NT2/D1 (cell line): ENCODE measurements at places on chromosomes 13 and 19.
A peak's percentile ranks its signal among the peaks of the same experiment; 100 is the strongest.

GRCh38 chr13:32722340-32722739, 136.1 kb downstream of the PDS5B start:
- no peak for DNase-seq

DNA sequence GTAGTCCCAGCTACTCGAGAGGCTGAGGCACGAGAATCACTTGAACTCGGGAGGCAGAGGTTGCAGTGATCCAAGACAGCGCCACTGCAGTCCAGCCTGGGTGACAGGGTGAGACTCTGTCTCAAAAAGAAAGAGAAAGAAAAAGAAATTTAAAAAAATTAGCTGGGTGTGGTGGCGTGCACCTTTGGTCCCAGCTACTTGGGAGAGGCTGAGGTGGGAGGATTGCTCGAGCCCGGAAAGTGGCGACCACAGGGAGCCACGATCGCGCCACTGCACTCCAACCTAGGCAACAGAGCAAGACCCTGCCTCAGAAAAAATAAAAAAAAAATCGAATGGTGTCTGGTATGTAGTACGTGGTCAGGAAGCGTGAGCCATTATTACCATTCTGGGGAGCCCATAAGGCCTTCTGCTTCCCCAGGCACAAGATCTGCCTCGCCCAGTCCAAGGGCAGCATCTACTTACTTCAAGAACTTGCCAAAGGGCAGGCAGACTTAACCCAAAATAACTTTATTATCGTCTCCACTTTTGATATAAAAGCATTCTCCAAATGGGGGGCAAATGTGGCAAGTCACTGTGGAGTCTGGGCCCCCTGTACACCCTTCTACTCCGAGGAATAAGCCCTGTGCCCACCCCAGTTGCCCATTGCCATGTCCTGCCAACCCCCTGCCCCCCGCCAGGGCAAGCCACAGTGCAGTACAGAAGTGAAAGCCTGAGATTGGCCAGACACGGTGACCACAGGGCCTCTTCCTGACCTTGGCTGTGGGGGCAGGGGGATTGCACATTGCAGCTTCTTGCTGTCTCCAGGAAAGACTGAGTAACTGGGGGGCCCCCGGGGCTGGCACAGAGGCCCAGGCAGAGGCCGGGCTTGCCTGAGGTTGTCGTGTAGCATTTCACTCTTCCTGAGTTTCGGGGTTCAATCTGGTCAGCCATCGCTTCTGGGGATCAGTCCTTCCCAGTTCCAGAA, 12.6 kb downstream of the CCL25 start:
- DNase-seq: no peak

DNA sequence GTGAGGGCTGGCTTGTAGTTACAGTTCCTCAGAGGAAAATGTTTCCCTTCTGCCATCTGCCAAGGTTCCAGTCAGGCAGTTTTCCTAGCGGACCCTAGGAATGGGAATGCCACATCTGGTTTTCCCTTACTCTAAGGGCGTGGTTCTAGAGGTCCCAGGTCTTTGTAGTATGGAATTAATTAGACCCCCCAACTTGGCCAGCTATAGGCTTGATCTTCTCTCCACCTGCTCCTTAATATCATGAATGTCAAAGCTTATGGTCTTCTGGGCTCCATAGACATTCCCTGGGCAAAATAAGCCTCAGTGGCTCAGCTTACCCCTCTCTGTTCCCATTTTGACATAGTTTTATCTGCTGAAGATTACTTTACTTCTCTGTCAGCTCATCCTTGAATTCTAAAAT, 70.0 kb downstream of the ZNF568 start:
- DNase-seq: no peak

DNA sequence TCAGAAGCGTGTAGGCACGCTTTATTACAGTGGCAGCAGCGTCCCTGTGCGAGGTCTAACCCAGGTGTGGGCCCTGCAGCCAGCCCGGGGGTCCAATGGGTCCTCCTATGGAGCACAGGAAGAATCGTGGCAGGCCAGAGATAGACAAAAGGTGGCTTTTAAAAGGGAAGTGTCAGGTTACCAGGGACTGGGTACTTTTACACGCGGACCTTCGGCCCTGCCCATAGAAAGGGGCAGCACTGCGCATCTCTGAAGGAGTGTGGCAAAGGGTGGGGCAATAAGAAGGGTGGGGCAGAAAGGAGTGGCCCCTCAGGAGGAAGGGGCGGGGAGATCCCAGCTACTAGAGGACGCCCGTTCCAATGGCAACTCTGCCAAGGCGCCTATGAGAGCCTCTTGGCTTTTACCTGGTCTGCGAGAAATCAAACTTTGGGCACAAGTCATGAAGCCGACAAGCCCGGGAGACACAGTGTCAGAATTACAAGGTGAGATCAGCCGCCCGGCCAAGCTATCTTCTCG, 1419.8 kb downstream of the UQCRFS1 start:
- peak; percentile 86 for DNase-seq

DNA sequence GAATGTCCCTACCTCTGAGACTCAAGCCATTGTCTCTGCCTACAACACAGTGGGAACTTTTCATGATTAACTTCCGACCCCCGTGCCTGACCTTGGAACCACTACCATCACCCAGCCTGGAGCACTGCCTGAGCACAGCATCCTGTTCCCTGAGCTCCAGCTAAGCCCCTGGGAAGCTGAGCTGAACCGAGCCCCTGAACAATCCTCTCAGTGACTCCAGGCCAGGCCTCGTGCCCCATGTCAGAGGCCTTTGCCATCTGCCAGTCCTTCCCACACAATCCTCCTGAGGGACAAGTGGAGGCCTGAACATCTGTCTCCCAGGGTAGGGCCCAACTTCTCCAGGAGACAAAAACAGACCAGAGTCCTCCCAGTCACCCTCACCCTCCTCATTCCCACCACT, 17.5 kb downstream of the CEACAM3 start:
- DNase-seq: no peak

- no peak for DNase-seq
These were observed 81.7 kb upstream of the ARHGEF7 start for GRCh38 chr13:111033172-111034130.

DNA sequence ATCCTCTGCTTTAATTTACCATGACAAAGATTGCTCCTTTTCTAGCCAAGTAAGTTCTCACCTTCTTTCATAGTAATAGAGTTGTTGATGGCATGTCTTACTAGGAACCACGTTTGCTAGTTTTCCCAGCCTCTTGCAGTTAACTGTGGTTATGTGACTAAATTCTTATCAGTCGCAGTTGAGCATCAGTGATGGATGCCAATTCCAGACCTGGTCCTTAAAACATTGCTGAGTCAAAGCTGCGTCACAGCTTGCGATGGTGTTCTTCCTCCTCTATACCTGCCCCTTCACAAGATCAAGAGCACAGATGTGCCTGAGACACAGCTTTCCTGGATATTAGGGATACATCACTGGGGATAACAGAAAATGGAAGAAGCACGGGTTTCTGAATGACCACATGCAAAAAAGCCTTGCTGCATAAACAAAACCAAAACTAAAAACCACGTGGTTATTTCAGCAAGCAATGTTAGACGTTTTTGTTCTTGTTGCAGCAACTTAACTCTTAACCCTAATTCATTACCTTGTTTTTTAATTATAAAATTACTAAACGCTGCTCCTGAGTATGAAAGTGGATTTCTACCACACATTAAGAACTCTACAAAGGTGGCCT, 97.6 kb upstream of the DACH1 start:
- no peak for DNase-seq

- DNase-seq: no peak
These were observed 86.7 kb upstream of the TNFSF11 start for GRCh38 chr13:42487221-42487620.

- no peak for DNase-seq
These were observed 1.8 kb upstream of the CKM start for GRCh38 chr19:45324349-45324907.

DNA sequence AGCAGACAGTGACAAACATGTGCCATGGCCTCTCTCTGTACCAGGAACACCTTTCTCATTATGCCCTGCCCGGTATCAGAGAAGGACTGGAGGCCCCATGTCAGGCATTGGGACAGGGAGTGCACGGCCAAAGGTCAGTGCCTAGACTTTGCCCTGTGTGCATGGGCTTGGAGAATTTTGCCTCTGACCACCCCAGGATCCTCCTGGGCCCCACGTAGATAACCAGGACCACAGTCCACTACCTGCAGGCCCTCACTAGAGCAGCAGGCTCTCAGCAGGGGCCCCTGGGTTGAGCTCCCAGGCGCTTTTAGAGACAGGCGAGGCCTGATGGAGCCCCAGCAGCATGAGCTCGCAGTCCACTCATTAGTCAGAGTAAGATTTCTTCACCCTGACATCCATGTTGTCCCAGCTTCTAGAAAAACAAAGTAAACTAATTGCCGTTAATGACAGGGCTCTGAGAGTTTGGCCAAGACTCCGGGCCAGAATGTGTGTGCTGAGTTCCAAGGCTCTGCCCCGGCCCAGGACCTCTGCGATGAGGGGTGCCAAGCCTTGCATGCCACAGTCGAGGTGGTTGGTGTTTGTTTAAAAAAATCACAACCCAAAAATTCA, 42.7 kb downstream of the CAPN12 start:
- DNase-seq: no peak

DNA sequence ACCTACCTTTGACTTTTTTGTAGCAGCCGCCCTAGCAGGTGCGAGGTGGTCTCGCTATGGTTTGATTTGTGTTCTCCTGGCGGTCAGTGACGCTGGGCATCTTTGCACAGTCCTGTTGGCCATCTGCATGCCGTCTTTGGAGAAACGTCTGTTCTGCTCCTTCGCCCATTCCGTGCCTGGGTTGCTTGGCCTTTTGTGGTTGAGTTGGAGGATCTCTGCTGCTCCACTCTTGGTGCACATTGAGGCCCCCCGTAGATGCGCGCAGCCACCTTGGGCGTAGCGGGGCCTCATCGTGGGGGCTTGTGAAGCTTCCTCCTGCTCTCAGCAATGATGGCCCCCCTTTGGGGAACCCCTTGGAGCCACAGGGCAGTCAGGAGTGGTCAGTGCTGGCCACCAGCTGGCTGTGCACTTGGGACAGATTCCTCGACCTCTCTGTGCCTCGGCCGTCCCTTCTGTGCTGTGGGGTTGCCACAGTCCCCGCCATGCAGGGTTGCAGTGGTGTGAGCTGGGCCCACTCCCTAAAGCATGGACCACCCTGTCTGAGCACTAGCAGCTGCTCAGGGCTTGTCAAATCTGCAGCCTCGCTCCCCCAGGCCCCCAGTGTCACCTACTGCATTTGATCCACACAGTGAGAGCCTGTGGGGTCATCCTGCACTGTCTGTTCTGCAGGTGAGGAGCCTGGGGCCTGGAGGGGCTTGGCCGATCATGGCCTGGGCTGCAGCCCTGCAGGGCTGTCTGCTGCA, 170.8 kb downstream of the KDM4B start:
- no peak for DNase-seq

DNA sequence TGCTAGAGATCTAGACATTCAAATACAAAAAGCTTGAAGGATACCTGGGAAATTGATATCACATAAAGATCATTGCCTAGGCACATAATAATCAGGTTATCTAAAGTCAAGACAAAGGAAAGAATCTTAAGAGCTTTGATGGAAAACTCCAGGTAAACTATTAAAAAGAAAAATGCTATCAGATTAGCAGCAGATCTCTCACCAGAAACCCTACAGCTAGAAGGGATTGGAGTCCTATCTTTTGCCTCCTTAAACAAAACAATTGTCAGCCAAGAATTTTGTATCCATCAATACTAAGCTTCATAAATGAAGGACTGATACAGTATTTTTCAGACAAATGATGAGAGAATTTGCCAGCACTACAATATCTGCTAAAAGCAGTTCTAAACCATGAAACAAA, 682.4 kb upstream of the ATXN8OS start:
- DNase-seq: no peak

DNA sequence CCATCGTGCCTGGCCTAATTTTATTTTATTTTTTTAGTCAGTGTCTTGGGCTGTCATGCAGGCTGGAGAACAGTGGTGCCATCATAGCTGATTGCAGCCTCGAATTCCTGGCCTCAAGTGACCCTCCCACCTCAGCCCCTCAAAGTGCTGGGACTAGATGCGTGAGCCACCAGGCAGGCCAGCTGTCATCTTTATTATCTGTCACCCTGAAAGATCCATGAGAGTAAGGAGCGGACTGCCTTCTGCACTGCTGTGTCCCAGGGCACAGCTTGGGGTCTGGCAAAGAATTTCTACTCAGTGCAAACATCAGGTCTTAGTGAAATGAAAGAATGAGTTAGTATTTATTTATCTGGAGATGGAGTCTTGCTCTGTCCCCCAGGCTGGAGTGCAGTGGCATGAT, 9.5 kb upstream of the TLE5 start:
- no peak for DNase-seq

DNA sequence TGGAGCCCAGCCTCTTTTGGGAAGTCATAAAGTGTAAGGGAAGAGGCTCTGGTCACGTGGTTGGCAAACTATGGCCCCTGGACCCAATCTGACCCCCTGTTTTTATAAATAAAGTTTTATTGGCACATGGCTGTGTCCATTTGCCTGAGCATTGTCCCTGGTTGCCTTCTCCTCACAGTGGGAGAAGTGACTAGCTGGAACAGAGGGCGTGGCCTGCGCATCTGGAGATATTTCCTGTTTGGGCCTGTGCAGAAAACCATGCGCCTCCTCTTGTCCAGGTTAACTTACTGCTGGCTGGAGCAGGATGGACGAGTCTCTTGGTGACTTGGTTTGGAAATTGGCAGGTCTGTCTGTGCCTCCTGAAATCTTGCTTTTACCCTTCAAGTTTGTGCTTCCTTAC, 48.3 kb downstream of the KDM4B start:
- DNase-seq: no peak

- DNase-seq: no peak
These were observed 1.6 kb downstream of the ZNF649 start for GRCh38 chr19:51903192-51903591.

GRCh38 chr13:34308725-34309124, 490.8 kb downstream of the RFC3 start:
- DNase-seq: no peak

DNA sequence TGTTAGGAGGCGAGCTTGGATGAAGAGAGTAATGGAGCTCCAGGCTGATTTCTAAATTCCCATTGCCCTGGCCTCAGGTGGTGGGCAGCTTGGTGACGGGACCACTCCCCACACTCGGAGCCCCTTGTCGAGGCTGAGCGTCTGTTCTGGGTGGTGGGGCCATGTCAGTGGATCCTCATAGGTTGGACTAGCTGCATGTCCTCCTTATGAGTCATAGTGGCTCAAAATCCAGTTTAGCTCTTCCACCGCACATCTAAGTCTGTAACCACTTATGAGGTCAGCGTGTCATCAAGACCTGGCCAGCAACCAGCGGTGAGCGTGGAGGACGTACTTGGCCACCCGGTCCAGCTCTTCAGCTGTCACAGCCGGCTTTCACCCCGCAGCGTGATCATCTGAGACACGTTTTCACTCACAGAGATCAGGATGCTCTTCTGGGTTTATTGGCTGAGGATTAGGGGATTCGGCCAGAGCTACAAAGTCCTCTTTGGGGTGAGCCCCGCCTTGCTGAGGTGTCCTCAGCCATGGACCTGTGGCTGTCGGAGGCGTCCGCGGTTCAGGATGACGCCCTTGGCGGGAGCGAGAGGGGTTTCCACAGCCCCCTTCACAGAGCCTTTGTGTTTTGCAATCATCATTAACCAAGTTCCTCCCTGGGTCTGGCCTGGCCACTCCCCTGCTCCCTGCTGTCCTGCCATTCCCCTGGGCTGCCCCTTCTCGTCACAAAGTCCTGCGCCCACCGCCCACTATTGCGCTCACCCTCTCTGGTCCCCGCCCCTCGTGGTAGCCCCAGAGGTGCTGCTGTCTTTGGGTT, 41.9 kb downstream of the ADPRHL1 start:
- no peak for DNase-seq

GRCh38 chr13:66207610-66208009, 1022.5 kb downstream of the PCDH9 start:
- DNase-seq: no peak
